Common myeloid progenitor, CD34-positive (primary cell): ENCODE measurements at places on chromosomes 7 and 10.

DNA sequence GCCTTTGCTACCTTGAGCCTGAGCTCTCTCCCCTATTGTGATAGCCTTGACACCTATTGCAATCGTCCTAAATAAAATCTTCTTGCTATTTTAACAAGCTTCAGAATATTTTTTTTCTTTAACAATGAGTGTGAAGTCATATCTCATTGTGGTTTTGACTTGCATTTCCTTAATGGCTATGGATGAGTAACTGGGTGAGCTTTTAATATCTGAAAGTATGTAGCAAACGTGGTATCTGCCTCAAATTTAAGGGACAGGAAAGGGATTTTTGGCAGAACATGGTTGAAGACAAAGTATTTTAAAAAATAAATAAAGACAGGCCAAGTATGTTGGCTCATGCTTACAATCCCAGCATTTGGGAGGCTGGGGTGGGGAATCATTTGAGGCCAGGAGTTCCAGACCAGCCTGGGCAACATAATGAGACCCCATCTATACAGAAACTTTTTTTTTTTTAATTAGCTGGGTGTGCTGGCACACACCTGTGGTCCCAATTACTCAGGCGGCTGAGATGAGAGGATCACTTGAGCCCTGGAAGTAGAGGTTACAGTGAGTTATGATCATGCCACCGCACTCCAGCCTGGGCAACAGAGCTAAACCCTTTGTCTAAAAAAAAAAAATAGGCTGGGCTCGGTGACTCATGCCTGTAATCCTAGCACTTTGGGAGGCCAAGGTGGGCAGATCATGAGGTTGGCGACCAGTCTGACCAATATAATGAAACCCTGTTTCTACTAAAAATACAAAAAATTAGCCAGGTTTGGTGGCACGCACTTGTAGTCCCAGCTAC lies 319.3 kb upstream of the NRP1 start:
- no peak for DNase-seq

DNA sequence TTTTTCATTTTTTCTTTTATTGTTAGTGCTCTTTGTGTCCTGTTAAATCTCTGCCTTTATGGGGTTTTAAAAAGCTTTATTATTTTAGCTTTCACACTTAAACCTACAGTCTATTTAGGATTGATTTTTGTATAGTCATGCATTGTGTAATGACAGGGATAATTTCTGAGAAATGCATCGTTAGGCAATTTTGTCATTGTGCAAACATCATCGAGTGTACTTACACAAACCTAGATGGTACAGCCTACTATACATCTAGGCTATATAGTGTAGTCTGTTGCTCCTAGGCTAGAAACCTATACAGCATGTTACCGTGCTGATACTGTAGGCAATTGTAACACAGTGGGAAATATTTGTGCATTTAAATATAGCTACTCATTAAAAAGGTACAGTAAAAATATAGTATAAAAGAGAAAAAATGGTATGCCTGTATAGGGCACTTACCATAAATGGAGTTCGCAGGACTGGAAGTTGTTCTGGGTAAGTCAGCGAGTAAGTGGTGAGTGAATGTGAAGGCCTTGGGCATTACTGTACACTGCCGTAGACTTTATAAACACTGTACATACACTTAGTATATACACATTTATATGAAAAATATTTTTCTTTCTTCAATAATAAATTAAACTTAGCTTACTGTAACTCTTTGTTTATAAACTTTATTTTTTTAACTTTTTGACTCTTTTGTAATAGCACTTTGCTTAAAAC lies 16.0 kb downstream of the UBE2D1 start:
- no peak for DNase-seq

- DNase-seq: no peak
These were observed 45.8 kb downstream of the EEPD1 start for GRCh38 chr7:36198854-36199266.

DNA sequence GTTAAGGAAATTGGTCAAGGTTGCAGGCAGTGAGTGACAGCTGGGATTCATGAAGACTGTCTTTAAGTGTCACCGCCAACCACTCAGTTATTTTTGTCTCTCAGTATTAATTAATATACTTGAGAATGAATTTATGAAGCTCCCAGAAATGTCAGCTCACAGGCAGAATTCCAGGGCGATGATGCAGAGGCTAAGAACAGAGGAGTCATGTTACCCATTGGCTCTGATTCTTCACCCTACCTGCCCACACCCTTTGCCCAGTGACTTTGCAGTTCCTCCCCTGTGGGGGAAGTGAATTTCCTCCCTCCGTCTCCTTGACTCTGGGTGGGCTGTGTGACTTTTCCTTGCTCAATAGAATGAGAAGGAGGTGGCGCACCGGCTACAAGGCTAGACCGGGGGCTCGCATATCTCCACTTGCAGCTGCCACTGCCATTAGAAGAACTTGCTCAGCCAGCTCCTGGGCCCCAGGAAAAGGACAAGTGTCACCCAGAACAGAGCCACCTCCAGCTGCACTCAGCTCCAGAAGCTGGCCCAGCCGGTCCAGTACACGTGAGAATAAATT lies 157.1 kb upstream of the PRKCQ start:
- DNase-seq: peak; percentile 14

- no peak for DNase-seq
These were observed 94.1 kb downstream of the AOAH start for GRCh38 chr7:36630112-36630650.

DNA sequence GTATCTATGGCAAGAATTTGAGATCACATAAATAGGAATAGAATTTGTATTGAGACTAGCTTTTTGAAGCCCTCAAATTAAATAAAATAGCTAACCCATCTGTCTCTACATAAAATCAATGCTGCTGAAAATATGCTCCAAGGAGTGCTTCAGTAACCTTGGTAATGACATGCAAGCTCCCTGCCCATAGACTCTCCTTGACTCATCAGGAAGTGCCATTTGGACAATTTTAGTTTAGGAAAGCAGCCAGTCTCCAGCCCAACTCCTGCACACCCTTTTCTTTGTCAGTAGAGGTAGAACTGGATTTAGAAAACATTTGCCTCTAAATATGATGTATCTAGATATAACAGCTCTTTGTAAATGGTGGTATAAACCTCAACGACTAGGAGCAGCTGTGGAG lies 69.9 kb upstream of the PTPRZ1 start:
- DNase-seq: no peak

DNA sequence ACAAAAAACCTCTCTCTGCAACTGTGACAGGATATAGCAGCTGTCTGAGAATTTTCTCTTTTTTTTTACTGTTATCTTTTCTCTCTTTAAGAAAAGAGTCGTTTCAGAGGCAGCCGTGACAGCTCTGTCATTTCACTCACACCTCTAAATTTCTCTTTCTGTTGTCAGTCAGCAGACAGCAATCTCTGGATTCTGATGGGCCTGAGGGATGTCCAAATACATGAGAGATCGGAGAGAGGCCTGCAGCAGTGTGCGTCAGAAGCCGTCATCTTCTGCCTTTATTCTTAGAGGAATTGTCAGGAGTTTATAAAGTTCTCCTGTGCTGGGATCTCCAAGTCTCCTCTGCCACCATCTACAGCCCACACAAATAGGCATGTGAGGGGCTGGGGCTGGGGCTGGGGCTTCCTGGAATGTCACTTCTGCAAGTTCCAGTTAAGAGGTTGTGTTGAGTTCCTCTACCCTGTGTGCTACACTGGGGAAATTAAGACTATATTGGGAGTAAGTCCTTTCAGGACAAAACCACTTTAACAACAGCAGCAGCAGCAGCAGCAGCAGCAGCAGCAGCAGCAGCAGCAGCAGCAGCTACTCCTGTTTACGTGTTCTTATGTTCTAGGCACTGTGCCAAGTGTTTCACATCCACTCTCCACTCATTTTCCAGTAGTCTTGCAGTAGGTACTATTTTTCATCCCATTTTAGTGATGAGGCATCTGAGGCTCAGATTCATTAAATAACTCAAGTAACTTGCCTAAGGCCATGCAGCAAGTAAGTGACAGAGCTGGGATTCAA lies 541.3 kb downstream of the LRMDA start:
- DNase-seq: peak; percentile 22

GRCh38 chr7:31805209-31805818 lies 118.3 kb downstream of the PPP1R17 start:
- no peak for DNase-seq

DNA sequence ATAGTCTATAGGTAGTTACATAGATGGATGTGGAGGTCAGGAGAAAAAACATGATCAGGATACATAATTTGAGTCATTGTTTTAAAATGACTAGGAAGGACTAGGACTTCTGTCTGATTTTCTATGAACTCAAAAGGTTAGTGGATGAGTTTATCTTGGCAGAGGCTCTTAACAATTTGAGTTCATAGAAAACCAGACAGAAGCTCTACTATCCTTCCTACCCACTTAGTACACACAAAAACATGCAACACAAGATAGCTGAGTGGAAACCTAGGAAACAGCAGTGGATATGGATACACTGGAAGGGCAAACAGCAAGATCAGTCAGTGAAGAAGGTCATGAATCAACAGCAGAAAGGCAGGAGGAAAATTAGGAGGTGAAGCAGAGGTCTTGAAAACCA lies 84.6 kb downstream of the VPS50 start:
- no peak for DNase-seq
